ENCODE measurements at places on chromosomes 3 and 15.
A peak's percentile ranks its signal among the peaks of the same experiment; 100 is the strongest.

GRCh38 chr15:95590533-95591044 is 739.9 kb upstream of the NR2F2 start:
- DNase-seq, result no peak

DNA sequence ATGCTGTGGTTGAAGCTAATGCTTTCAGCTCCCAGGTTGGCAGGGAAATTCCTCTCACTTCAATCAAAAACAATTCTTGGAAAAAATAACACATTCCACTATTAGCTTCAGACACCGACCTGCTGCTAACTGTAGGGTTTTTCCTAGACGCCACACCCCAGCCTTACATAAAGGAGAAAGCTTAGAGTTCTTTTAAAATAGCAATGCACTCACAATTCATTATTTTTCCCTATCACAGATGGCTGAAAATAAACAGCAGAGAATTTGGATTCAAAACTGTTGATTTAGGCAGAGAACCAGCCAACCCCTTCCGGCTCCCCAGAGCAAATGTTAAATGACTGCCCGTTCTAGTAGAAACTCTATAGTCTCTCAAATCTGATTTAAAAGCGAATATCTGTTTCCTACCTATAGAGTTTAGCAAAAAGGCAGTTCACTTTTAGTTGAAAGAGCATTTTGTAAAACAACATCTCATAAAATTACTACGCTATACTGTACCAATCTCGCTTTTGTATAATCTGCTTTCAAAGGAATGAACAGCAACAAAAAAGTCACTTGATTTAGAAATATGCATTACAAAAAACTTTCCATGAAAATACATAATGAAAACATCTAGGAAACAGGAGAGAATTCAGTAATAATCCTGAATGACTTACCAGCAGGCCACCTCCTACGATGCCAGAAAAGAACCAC is 586 bp downstream of the TM4SF1 start:
- DNase-seq, result no peak

DNA sequence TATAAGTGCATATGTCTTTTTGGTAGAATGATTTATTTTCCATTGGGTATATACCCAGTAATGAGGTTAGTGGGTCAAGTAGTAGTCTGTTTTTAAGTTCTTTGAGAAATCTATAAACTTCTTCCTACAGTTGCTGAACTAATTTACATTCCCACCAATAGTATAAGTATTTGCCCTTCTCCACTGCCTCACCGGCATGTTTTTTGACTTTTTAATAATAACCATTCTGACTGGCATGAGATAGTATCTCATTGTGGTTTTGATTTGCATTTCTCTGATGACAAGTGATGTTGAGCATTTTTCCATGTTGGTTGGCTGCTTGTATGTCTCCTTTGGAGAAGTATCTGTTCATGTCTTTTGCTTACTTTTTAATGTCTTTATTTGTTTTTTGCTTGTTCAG is 94.1 kb upstream of the TP63 start:
- no peak for DNase-seq

DNA sequence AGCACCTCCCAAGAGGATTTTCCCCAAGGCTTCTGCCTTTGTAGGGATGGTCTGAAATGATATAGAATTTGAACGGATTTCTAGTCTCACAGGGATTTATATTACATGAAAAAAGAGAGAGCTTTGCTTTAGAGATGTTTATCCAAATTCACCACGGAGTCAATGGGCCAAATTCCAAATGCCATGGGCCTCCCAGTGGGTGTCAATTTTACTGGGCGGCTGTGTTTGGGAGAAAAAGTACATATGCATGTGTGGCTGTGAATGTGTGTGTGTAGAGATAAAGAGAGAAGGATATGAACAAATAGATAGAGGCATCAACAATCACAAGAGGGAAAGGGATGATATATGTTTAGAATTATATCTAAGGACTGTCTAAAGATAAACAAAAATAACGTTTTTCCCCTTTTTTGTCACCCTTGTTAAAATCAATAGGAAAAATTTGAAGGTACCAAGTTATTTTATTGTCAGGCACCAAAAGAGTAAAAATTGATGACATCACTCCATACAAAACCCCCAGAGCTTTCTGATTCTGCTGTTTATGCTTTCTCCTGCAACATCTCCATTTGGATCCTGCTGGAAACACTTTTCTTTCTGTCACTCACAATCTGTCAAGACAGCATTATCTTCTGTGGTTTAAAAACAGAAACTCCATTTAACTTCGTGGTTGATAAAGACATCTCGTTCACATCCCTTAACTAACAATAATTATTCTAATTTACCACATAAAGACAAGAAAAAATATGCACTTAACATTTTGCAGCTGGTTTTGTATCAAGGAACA is 160.7 kb downstream of the FHIT start:
- DNase-seq, result no peak

- DNase-seq, result no peak
These were observed 72.1 kb upstream of the ATP2B2 start for GRCh38 chr3:10577486-10577885.

GRCh38 chr3:13711911-13712650 is 163.2 kb downstream of the FBLN2 start:
- DNase-seq, result no peak

- no peak for DNase-seq
These were observed 50.9 kb downstream of the CEP152 start for GRCh38 chr15:48759921-48760320.

- DNase-seq, result no peak
These were observed 54.3 kb upstream of the FGD5 start for GRCh38 chr3:14764331-14765059.

DNA sequence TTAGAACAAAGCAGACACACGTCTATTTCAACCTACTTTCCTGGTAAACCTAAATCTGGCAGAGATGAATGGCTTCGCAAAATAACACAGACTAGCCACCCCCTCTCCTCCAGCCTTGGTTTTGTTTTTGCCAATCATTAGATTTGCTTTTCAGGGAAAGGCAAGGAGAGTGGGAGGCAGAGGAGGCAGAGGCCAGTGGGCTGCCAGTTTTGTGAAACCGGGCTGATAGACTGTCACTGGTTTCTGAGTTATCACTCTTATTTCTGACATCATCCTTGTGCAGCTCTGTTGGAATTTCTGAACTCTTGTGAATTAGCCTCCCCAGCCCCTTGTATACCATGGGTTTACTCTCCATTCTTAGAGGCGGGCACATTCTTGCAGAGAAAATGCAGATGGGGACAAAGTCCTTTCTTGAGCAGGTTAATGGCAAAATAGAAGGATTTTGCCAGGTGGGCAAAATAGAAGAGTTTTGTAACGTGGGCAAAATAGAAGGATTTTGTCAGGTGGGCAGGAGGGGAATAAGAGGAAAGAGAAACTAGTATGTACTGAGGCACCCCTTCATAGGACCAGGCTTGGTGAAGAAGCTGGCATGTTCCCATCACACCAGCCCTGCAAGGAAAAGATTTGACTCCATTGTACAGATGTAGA is 3.2 kb upstream of the FEM1B start:
- DNase-seq, result no peak

GRCh38 chr3:22101811-22102210 is 350.8 kb upstream of the ZNF385D start:
- no peak for DNase-seq

DNA sequence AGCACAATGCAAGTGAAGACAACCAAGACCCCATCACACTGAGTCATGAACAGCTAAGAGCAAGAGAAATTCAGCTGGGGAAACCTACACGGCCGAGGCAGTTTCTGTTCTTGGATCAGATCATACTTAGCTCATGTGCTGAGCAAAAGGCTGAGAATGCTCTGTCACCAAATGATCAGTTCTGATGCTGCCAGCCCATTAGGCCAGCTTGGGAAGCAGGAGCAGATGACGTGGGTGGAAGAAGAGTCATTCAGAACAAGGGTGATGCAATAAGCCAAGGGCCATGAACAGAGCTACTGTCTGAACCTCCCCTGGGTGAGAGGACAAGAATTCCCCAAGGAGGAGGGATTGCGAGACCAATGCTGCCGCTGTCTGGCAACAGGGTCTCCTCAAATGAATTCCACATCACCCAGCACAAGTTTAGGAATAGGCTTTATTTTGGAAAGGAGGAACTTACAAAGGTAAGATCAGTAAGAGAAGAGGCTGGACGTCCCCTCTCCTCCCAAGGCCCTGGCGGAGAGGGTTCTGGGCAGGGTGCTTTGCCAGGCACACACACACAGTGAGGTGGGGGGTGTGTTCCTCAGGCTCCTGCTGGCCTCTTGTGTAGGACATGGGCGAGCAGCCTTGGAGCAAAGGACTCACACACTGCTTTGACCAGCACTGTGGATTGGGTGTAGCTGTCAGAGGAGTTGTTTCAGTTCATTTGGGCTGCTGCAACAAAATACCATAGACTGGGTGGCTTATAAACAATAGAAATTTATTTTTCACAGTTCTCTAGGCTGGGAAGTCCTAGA is 65.6 kb upstream of the CTXND1 start:
- no peak for DNase-seq

- no peak for DNase-seq
These were observed 3.3 kb downstream of the P2RY14 start for GRCh38 chr3:151275091-151275490.

GRCh38 chr15:69265347-69265955 is 33.3 kb upstream of the PAQR5 start:
- DNase-seq, result peak; percentile 34

- no peak for DNase-seq
These were observed 61.1 kb downstream of the DUT start for GRCh38 chr15:48392356-48392755.

GRCh38 chr3:136193278-136194054 is 2.7 kb downstream of the MSL2 start:
- DNase-seq, result peak; percentile 21

DNA sequence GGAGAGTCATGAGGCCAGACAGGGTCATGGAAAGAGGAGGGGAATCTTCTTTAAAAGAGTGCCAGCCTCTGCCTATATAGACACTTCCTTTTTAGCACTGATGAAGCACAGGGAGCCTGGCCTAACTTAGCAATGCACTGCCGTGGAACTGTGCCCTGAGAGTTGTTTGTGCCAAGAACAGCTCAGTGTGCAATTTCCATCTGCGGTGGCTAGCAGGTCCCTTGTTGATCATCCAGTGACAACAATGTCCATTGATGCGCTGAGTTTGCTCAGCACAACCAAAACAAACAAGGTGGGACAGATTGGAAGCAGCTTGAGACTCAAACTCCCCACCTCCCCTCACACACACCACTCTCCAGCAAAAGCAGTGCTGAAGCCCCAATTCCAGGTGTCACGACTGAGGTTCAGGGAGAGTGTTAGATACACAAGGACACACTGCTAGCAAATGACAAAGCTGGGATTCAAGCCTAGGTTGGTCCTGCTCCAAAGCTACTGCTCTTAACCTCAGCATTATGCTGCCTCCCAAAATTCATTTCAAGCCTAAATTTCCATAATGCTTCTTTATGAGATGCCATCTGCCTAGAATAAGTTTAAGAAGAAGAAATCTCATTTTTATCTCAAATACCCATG is 316.6 kb upstream of the UBE2E2 start:
- no peak for DNase-seq

DNA sequence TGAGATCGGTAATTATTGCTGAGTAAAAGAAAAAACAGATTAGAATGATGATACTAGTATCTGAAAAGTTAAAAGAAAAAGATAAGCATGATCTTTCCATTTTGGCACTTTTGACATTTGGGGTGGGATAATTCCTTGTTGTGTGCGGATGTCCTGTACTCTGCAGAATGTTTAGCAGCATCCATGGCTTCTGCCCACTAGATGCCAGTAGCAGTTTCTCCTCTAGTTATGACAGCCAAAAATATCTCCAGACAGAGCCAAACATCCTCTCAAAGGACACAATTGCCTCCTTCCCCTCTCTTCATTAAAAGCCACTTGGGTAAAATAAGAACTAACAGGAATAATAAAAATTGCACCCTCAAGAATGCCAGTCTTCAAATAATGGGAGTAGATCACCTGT is 468.8 kb upstream of the GRM7 start:
- no peak for DNase-seq

GRCh38 chr15:96720251-96720650 is 389.8 kb downstream of the NR2F2 start:
- no peak for DNase-seq

DNA sequence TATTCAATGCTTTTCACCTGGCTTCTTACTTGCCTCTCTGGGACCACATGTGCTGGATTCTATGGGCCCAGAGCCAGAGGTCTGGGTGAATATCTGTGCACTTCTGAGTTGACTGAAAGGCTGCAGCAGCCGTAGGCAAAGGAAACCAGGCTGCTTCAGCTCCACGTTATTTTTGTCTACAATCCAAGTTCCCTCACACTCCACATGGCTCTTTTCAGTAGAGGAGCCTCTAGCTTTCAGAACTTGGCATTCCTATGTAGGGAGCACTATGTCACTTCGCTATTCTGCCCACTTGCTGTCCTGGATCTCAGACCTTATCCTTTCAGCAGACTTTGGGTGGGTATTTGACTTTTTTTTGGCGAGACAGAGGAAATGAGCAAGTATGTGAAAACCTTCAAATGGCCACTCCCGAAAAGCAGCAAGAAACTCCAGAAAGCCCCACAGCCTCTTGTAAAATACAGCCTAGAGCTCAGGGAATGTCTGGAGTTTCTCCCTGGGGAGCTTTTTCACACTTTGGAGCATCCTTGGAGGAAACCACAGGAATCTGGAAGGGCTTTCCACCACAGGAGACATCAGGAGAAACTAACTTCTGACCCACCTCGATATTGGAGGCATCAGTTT is 80.9 kb downstream of the DUT start:
- no peak for DNase-seq

DNA sequence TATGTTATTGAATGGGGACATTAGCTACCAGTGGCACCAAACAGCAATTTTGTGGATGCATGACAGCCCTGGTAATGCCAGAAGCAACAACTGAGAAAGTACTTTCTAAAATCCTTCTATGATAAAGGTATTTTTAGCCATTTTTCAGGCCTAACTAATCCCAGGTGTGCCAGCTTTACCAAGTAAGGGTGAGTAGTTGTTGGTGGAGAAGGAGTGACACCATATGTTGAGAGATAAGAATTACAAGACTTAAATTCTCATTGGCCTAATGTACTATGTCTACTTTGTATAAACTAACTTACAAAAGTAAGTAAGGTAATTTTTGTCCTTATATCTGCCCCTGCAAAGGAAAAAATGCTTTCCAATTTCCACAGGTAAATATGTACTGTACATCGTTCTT is 4.1 kb upstream of the COX17 start:
- DNase-seq, result peak; percentile 44

DNA sequence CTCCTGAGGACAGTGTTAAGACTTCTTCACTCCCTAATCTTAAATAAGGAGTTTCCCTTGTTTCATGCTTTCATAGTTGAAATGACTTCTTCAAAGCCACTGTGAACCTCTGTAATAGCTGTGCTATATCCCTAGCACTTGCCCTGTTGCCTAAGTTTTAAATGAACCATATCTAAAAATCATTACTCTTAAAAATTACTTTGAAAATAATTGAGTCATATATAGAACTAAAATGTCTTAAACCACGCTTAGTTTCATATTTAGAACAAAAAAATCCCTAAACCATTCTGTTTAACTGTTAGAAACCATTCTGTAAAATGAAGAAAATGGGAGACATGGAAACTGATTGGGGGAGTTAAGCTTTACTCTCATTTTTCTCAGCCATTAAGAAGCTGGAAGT is 29.8 kb downstream of the DNAJC19 start:
- DNase-seq, result no peak

GRCh38 chr3:26984416-26985390 is 362.1 kb downstream of the LRRC3B start:
- DNase-seq, result no peak
